Stimulated activated CD4-positive, alpha-beta T cell treated with anti-CD3 and anti-CD28 coated beads, Interleukin-4, amount 100 ng/mL, for 4 hours (primary cell): ENCODE measurements at places on chromosomes 1 and 21.

- no peak for DNase-seq
Observed at GRCh38 chr21:44647222-44647552, 973 bp downstream of the KRTAP10-11 start.

GRCh38 chr1:195894411-195894810 is 713.8 kb downstream of the KCNT2 start:
- no peak for DNase-seq

DNA sequence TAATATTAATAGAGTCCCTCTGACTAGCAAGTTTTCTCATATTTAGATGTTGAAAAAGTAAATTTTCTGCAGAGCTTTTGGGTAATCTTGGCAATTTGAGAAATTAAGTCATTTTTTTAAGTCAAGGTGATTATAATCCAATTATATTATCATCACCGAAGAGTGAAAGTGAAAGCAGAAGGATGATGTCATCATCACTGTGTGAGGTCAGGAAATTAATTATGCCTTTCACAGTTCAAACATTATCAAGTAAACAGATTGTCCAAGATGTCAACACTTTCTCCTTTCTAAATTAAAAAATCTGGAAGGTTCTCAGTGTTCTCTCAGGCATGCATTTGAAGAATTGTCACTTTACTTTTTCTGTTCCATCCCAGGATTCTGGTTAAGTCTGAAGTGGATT is 296.0 kb downstream of the TBX15 start:
- no peak for DNase-seq

DNA sequence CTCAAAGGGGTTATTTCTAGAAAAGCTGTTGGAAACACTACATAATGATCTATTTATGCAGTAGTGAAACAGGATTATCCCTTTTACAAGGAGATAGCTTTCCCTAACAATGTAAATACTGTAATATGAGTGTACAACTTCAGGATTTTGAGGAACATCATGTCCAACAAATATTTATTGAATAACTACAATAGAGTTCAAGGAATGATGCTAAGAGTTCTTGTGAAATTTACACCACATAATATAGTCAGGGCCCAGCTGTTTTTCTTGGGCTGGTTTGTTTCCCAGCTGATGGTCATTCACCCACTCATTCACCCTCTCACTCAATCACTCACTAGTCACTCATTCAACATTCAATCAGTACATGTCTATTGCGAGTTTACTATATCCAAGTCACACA is 12.3 kb upstream of the LYPLAL1 start:
- DNase-seq, result no peak

DNA sequence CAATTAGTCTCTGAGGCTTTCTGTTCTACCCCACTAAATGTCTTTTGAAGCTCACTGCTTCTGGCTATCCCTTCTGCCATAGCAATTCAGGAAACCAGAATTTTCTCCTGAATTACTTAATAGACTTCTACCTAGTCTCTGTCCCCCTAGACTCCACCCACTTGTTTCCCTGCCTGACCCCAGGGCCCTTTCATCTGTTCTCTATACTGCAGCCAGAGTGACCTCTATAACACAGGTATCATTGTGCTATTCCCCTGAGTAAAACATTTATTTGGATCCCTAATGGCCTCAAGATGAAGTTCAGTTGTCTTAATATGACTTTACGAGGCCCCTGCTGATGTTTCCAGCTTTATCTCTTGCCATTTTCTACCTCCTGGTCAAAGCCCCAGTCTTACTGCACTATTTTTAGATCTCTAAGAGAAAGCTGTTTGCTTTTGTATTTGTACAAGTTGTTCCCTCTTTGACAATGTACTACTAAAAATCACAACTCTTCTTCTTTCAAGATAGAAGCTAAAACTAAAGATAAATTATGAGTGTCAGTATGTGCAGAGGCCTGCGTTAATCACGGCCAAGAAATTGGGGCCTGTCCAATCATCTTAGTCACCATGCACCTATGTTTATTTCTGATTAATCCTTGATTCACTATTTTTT is 54.5 kb downstream of the ATP1B1 start:
- DNase-seq, result no peak

GRCh38 chr1:48230236-48230635 is 7.7 kb downstream of the SLC5A9 start:
- no peak for DNase-seq

- no peak for DNase-seq
Observed at GRCh38 chr1:34163792-34164731, 968 bp downstream of the CSMD2 start.

- no peak for DNase-seq
Observed at GRCh38 chr1:223223091-223223995, 80.3 kb upstream of the TLR5 start.

DNA sequence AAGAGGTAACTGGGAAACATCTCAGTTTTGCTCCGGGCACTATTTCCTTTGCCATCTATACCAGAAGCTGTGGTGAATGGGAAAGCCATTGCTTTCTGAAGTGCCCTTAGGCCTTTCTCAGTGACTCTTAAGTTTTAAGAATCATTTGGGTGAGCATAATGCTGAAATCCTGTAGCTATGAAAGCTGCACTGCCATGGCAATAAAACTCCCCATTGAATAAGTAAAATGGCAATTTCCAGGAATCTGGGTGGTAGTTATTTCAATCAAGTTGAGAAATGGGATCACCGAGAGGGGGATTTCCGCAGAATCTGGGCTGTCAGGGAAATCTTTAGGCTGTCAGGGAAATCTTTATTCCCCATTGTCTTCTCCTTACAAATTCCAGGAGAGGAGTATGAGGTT is 26.8 kb upstream of the MACF1 start:
- no peak for DNase-seq

GRCh38 chr1:216830424-216831210 is 107.4 kb upstream of the ESRRG start:
- no peak for DNase-seq

DNA sequence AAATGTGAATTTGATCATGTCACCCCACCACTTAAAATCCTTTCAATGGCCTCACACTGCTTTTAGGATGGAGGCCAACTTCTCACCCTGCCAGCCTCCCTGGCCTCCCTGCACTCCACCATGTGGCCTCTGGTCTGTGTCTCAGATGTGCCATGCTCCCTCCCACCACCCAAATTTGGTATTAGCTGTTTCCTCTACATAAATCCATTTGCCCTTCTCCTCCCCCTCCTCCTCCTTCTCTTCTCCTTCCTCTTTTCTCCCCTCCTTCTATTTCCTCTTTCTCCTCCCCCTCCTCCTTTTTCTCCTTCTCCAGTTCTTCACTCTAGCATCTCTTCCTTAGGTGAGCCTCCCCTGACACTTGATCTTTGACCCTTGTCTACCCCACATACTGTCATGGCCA is 16.7 kb upstream of the GUCA2B start:
- no peak for DNase-seq

- no peak for DNase-seq
Observed at GRCh38 chr21:46452710-46453109, 6.0 kb upstream of the DIP2A start.

DNA sequence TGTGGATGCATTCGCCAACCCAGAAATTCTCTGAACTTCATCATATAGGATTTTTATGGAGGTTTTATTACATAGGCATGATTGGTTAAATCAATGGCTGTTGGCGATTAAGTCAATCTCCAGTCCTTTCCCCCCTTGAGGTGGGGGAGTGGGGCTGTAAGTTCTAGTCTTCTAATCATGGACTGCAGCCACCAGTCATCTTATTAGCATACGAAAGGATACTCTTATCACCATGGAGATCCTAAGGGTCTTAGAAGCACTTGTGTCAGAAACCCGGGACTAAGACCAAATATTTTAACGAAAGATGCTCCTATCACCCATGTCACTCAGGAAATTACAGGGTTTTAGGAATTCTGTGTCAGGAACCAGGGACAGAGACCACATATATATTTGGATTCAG is 36.3 kb downstream of the SDCCAG8 start:
- no peak for DNase-seq

GRCh38 chr1:175043824-175044223 is 20.6 kb upstream of the MRPS14 start:
- DNase-seq, result no peak

DNA sequence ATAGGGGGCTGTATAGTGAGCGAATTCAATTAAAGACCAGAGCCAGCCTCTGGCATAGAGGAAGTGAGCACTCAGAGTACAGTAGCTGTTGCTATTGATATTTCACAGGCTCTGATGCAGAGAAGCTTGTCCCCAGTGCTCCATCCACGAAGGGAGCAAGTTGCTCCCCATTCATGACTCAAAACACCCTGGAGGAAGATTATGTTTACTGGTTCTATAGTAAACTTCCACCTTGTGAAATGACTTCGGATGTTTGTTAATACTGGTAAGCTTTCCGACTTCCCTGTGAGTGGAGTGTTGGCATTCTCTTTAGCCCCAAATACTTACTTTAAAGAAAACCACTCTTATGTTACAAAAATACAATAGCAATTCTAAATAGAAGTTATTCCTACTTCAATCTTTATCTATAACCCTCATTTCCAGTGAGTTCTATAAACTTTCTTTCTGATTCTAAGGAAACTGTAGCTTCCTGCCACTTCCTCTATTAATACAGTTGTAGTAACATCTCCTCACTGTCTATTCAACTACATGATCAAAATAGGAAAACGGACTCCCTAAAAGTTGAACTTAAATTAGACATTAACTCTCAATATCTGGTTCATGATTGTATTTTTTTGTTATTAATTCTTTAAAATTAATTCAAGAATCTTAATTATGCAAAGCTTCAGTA is 46.4 kb downstream of the ZNF281 start:
- DNase-seq, result no peak

GRCh38 chr1:224435318-224435763 is 744 bp upstream of the WDR26 start:
- no peak for DNase-seq

DNA sequence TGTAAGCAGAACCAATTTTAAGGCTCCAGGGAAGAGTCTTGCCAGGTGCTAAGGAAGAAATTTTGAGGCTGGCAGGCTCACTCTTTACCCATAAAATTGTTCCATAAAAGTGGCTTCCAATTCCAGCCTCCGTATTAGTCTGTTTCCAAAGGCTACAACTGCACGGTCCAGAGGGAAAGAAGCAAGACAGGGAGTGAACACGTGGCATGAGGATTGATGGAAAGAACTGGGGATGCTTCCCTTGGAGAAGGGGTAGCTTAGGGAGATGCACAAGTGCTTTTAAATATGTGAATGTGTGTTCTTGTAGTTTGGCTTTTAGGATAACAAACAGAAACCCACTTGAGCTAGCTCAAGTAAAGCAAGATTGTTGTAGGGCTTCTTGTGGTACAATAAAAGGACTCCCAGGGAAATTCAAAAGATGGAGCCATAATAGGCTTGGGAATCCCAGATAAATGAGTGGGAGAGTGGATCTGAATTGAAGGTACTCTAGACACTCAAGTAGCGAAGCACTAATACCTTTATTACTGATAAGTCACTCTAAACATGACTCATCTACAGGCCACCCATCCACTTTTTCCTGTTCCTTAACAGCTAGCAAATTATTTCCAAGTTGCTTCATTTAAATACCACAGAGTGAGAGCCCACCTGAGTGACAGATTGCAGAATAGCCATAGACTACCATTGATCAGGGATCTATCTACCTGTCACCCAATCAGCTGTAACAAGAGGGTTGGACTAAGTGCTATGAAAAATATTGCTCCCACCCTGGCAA is 34.8 kb upstream of the NPL start:
- no peak for DNase-seq

GRCh38 chr1:184191181-184191621 is 139.7 kb downstream of the TSEN15 start:
- DNase-seq, result no peak

DNA sequence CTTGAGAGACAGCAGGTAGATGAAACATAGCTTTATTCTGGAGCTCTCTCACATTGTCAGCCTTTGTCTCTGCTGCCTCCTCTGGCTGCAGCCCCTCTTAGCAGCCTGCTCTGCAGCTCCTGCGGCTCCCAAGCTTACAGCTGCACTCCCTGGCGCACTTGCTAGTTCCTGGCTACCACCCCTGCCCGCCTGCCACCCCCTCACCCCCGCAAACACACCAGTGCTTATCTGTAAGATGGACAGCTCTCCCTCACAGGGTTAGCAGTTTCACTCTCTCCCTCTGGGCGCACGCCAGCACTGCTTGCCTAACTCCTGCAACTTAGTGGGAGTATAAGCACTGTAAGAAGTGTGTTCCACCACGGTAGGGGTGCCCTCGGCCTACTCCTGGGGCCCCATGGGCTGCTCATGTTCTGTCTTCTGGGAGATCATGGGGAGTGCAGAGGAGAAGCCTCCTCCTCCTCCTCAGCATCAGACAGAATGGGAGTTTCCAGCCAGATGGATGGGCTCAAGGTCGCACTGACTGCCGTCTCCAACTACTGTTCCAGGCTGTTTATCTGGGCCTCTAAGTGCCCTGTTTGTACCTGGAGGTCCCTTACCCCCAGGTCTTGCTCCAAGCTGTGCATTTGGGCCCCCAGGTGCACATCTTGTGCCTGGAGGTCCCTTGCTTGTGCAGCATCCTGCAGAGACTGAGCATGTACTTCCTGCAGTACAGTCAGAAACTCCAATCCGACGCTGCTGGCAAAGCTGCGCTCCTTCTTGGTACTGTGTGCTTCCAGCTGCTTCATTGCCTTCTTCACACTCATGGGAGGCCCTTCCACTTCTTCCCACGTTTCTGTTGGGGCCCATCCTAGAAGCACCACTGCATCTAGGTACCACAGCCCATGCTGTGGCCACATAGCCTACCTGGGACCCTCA is 1388.1 kb downstream of the AMY1C start:
- no peak for DNase-seq

DNA sequence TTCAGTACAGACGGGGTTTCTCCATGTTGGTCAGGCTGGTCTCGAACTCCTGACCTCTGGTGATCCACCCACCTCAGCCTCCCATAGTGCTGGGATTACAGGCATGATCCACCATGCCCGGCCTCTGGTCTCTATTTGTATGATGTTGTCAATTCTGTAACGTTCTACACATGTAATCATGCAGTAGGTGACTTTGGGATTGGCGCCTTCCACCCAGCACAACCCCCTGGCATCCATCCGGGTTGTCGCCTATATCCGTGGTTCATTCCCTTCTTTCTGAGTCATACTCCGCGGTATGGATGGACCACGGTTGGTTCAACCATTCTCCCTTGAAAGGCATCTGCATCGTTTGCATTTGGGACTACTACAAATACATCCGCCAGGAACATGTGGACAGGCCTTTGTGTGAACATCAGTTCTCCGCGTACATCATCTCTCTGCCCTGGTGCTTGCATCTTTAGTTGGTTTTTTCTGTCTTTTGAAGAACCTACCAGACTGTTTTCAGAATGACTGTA is 72.1 kb downstream of the PDE9A start:
- no peak for DNase-seq

GRCh38 chr1:33127001-33127823 is 46.3 kb downstream of the AZIN2 start:
- DNase-seq, result peak; percentile 99

DNA sequence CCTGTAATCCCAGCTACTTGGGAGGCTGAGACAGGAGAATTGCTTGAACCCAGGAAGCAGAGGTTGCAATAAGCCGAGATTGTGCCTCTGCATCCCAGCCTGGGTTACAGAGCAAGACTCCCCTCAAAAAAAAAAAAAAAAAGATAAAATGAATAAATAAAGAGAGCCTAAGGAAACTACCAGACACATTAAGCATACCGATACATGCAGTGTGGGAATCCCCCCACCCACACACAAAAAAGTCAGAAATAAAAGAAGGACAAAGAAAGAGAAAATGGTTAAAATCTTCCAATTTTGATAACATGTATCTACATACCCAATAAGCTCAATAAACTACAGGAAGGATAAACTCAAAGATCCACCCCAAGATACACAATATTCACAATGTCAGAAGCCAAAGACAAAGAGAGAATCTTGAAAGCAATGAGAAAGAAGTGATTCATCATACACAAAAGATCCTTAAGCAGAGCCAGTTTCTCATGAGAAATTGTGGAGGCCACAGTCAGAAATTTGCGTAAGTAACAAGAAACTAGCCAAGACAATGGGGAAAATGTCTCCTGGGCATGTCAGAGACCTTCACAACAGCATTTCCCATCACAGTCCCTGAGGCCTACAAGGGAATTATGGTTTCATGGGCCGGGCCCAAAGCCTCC is 1197.0 kb downstream of the AMY1C start:
- no peak for DNase-seq
